NCI-H510A (cell line): ENCODE measurements at places on chromosomes 7 and 10.

GRCh38 chr7:42914421-42915045 lies 2.7 kb upstream of the C7orf25 start:
- no peak for DNase-seq

DNA sequence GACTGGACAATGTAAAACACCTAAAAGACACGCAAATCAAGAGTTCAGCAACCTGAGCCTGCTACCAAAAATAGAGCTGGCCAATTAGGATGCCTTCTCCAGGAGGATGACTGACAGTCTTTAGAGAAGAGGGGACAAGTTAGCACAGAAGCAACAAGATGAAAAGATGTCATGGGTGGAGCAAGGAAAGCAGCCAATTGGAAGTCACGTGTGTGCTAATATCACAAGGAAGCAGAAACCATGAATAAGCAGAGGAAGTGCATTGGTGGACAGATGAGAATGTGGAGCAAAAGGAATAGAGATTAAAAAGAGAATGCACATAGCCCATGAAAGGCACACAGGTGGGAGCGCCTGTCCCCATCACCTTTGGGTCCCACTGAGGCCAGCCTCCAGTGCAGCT lies 148.1 kb downstream of the SLC25A13 start:
- no peak for DNase-seq

DNA sequence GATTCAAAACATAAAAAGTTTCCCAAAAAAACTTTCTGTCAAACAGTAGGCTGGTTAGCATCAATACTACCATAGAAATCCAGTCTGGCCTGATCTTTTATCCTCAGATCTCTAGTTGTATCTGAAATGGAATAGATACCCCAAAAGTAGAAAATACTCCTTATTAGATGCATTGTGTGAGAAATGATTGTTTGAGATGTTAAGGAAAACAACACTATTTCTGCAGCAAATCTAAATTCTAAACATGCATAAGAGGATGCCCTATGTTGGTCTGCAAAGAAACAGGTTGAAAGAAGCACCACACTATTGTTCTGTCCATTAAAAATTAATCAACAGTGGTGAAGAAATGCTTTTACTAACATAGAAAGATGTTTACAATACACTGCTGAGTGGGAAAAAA lies 121.0 kb downstream of the NPY start:
- no peak for DNase-seq

DNA sequence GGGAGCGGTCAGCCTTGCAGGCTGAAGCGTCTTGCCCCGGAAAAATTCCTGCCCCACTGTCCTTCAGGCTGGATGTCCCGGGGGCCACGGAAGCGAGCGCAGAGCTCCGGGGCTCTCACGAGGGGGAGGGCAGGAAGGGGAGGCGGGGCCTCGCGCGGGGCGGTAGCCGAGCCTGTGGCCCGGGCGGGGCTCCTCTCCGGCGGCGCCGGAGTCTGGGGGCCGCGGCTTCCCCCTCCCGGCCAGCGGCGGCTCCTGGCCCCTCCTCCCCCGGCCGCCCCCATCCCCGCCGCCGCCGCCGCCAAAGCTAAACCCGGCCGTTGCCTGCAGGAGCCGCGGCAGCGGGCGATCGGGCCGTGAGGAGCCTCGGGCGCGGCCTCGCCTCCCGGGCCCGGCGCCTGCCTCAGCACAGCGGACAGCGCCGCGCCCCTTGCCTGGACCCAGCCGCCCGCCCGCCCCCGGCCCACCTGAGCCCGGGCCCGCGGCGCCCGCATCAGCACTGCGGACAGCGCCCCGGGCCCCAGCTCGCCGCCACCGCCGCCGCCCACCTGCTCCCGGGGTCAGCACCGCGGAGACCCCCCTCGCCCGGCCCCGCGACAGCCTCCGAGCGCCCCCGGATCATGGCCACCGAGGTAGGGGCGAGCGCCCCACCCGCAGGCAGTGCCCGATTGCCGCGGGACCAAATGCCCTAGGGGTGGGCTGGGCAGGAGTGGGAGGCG lies at the start of gene GOLGA7B:
GOLGA7B (plus strand) TSS at position 157 of the 716 bp plus-strand sequence; CDS start at position 618, 461 bp downstream.
- DNase-seq, result peak; percentile 77

- no peak for DNase-seq
Measured at GRCh38 chr7:130364451-130364850, 15.8 kb upstream of the CPA1 start.

- DNase-seq, result no peak
Measured at GRCh38 chr10:127145173-127145572, 51.2 kb downstream of the INSYN2A start.

GRCh38 chr10:13684252-13684791 lies 97.6 kb downstream of the PRPF18 start:
- no peak for DNase-seq

DNA sequence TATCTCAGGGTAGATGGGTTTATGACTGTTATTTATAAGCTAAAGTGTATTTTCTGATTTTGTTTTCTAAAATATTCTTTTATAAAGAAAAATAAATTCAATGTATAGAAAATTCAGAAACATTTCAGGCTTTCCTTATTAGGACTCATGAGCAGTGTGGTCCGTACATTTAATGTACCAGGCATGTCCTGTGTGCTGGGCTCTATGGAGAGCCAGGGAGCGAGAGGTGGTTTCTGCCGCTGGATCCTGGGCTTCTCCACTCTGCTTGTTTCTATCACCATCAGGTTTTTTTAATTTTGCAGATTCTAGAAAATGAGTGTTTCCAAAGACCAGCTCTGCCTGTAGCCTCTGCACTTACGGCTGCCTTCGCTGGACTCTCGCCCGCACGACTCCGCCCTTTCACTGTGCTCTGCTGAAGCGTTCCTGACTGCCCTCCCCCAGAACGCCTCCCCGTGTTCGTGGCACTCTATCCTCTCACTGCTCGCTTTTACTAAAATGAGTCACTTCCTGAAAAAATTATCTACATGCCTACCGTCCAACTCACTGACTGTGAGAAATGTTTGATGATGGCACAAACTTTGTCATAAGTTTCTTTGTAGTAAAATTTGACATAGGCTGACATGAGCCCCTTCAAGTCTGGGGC lies 188.5 kb downstream of the ZMYND11 start:
- DNase-seq, result no peak

DNA sequence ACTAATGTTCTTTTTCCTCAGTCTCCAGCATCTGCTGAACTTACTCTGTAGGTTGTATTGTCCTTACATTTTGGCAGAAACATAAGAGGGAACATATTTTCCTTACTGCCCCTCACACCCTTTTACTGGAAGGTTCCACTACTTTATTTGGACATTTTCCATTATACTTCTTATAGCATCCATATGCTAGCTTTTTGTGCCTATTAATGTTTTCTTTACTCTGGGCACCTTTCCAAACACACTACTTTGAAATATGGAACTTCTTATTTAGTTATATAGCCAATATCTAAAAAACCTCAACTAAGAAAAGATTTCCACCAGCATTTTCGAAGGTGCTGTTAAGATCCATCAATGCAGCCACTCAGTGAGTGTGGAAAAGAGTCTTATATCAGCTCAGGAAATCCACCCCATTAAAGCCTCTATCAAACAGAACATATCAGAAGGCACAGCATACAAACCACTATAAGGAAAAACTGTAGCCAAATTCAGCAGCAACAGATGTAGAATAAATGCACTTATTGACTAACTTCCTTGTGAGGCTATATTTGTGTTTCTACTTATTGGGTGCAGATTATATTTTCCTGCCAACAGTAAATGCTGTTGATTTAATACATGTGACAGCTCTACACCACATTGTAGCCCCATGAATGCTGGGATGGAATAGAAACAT lies 272.5 kb upstream of the SEMA3E start:
- no peak for DNase-seq

- no peak for DNase-seq
Measured at GRCh38 chr10:9268176-9268575, 1213.7 kb downstream of the GATA3 start.

DNA sequence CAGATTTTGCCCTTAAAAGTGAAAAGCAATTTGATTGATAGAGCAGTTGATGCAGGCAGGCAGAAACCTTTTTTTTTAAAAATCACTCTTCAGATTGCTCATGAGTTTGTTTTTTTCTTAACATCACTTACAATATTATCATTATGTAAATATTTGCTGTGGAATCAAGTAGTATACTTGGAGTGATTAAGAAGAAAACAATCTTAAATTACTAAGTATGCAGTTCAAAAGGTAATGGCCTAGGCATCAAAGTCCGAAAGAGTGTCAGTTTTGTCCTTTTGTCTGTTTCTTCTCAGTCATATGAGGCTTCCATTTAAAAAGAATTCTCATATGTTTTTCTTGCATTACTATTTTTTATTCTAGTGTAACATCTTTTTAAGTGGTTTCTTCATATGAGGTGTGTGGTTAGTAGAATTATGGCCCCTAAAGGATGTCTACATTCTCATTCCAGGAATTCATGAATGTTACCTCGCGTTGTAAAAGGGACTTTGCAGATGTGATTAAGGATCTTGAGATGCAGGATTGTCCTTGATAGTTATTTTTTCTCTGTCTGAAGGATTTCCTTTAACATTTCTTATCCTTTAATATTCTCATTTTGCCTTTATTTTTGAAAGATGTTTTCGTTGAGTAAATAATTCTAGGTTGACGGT lies 44.0 kb downstream of the BICC1 start:
- DNase-seq, result no peak

DNA sequence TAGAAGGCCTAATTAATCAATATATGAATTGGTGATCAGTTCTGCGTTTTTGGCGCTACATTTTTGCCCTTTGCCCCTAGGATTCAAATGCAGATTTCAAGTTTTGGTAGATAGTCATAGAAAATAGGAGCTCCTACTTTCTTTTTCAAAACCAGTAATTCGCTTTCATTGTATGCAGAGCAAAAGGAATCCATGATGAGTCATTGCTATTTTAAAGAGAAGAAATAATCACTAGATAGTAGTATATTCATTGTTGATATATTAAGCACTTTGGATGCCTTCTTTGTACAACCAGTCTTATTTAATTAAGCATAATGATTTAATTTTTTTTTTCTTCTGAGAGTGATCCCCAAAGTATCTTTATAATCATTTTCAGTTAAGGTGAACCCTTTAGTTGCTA lies 50.3 kb downstream of the CSTF2T start:
- DNase-seq, result no peak

DNA sequence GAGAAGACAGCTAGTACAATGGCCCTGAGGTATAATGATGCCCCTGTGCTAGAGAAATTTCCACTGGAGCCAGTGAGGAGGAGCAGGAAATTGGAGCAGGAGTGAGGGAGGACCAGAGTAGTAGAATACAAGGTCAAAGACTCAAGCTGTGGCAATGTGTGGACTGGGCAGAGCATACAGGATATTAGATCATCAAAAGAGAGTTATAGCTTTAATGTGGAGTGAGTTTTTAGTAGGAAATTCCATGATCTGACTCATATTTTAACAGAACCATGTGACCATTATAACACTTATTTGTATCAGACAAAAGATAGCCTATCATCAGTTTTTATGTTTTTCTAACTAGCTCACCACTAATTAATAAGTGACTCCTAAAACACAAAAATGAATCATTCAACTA lies 154.1 kb downstream of the DGKB start:
- no peak for DNase-seq

GRCh38 chr7:142139597-142140400 lies 28.3 kb downstream of the MGAM2 start:
- DNase-seq, result no peak

DNA sequence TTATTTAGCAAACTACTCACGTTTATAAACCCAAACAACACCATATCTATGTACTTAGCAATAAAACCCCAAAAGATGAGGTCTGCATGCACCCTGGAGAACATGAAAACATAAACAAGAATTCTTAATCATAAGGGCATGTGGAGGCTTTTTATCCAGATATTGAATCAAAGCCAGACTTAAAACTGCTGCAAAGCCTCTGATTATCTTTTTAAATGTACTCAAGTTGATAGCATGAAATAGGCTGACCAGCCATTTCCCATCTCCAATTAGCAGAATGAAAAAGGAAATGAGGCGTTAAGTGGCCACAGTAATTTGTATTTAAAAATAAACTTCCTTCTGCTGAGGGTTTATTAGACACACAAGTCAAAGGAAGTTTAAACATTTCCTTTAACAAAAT lies 48.3 kb downstream of the ITIH5 start:
- no peak for DNase-seq

DNA sequence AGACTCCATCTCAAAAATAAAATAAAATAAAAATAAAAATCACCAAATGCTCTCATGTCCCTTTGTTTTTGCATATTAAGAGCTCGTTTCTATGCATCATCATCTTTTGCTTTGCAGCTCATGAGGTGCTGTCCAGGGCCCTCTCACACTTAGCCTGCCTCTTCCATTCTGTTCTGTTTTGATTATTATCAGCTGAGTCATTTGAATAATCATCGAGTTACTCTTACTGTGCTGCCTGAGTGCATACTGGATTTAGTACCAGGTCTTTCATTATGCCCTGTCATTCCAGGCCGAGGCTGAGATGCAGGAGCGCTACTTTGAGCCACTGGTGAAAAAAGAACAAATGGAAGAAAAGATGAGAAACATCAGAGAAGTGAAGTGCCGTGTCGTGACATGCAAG lies 33.0 kb downstream of the UCMA start:
- DNase-seq, result no peak

DNA sequence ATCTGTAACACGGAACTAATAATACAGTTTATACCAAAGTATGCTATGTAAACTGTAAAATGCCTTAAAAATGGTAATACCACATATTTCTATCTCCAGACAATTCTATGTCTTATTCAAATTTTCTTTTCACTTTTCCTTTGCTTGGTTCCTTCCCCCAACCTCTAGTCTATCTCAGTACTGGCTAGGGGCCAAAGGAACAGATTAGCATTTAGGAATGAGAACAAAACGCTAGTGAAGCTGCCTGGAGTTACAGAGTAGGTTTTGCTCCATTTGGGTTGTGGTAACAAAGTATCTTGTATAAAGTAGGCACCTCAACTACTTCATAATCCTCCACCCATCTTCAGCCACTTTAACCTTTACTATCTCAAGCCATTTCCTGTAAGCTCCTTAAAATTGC lies 94.1 kb downstream of the HBP1 start:
- no peak for DNase-seq

- DNase-seq, result no peak
Measured at GRCh38 chr10:114492351-114493037, 88.2 kb upstream of the AFAP1L2 start.

- no peak for DNase-seq
Measured at GRCh38 chr10:50622706-50623662, 772 bp downstream of the SGMS1 start.

DNA sequence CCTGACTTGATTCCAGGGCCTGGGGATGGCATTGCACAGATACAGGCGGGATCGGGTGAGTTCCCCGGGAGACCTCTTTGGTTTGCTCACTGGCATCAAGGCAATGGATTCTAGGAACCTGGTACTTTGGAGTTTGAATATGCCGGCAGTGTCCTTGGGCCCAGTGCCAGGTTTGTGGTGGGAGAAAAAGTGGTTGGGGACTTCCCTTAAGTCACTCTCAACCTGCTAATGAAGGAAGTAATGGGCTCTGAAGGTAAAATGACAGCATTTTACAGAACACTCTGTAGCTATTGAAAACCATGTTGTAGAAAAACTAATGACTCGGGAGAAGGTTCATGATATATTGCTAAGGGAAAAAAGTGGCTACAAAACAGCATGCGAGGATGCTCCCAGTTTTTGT lies 129.9 kb downstream of the CFAP58 start:
- DNase-seq, result no peak

DNA sequence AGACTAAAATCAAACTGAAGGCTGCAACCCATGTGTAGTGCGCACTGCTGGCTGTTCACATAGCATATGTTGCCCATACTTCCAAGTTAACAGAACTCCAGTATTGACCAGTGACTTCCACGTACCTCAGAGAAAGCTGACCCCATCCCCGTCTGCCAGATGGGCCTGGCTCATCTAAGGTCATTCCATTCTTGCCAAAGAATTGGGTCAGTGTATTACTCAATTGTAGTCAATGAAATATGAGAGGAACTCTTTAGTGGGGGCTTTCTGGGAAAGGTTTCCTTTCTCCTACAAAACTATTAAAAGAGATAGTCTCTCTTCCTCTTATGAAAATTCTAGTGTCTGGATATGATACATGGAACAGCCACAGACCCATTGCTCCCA lies 238.6 kb downstream of the COBL start:
- no peak for DNase-seq
